ENCODE measurements at places on chromosomes 12 and 14.

GRCh38 chr14:102055181-102055901, 31.5 kb downstream of the HSP90AA1 start:
- DNase-seq: no peak

GRCh38 chr14:37221073-37221472, 23.3 kb downstream of the MIPOL1 start:
- DNase-seq: no peak

DNA sequence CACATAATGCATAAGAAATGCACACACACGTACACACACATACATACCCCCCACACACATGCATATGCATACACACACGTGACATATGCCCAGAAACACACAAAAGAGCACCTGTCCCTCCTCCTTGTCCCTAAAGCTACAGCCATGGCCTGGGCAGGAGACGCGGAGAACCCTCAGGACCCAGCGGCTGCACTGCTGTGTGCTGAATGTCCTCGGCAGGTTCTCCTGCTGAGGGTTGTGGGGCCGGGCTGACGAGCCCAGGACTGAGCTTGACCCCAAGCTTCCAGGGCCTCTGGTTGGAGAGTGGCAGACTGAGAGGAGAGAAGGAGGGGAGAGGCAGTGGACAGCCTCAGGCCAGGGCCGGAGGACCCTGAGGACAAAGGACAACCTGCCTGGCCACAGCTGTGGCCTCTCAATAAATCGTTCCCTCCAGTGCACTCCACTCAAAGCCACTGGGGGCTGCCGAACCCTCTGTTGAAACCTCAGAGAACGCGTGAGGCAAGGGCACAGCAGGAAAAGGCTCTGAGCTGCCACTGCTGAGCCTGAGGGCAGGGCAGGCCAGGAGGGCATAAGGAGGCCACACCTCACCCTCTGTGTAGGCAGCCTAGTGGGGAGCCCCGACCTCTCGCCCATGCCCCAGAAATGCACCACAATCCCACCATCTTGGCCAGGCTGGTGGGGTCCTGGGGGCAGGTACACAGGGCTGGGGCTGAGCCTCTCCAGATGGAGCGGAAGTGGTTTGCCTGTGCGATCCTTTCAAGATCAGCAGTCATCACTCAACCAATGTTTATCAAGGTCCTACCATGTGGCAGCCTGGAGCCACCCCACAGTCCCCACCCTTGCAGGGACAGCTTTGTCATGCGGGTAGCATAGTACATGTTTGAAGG, 3.1 kb downstream of the CACNA2D4 start:
- no peak for DNase-seq

DNA sequence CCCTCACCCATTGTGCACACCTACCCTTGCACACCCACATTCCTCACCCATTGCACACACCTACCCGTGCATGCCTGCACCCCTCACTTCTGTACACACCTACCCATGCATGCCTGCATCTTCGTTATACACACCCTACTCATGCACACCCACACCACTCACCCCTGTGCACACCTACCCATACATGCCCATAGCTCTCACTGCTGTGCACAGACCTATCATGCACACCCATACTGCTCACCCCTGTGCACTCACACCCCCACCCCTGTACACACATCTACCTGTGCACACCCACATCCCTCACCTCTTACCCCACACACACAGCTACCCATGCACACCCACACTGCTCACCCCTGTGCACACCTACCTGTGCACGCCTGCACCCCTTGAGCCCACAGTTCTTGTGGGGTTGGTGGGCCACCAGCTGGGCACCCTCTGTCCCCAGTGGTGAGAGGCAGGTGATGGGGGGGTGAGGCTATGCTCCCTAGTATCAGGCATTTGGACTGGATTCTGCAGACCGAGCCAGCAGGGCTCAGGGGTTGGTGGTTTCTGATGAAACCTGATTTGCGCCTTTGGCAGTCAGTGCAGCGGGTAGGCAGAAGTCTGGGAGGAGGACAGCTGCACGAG, 15.6 kb downstream of the CEP170B start:
- no peak for DNase-seq

Measured in activated naive CD4-positive, alpha-beta T cell (primary cell).